Activated effector memory CD4-positive, alpha-beta T cell treated with anti-CD3 and anti-CD28 coated beads, Interleukin-2, amount 50 U/mL, for 16 hours (primary cell): ENCODE measurements at places on chromosomes 11 and 22.

GRCh38 chr11:23404225-23405160, 544.2 kb upstream of the CCDC179 start:
- DNase-seq: no peak

DNA sequence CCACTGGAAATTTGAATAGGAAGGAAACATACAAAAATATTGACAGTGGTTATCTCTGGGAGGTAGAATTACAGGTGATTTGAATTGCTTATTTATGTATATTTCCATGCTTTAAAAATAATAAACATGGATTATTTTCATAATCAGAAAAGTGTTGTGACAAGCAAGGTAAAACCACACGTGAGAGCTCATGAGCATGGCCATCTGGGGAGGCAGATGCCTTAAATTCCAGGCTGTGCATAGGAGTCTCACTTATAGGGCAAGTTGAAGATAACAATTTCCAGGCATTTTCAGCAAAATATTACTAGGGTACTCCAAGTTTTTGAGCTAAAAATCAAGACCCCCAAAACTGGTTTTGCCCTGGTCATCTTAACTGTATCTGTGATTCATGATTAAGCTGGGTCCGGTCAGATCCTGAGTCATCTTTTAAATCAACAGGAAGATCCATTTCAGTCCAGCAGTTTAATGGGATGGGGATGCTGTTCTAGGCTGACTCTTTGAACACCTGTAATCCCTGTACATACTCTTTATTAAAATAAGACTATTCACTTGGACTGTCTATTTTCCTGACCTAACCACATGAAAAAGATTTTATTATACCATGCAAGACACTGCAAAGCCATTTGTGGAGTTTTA, 115.8 kb upstream of the NARS2 start:
- DNase-seq: no peak

- no peak for DNase-seq
Observed at GRCh38 chr22:19843107-19843856, 11.4 kb downstream of the GNB1L start.

DNA sequence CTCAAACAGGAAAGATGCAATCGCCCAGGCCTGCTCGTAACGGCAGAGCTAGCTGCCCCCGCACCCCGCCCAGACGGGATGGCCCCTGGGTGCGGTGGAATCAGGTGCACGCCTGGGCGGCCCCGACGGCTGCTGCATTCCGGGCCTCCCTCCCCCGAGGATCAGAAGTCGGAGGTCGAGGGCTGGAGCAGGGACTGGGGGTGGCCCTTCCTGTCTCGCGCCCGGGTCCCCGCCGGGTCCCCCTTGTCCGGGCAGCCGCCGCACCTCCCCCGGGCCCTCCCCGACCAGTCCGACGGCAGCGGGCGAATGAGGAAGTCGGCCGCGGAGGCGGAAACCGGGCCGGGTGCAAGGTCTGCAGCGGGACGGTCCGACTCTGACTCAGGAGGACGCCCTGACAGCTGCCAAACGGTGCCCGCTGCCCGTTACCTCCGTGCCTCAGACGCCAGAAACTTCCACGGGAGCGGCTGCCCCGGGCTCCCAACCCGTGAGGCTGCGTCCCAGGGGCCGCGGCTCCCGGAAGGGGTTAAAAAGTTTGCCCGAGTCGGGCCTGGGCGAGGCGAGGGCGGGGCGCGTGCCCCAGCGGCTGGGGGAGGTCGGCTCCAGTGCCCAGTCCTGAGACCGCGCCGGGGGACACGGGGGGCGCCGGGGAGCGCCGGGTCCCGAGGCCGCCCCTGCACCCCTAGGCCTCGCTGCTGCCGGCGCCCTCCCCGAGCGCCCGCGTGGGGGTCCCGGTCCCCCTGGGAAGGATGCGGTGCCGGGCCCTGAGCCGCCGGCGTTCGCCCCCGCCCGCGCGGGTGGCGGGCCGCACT, 663 bp downstream of the MYH9 start:
- DNase-seq: peak; percentile 85

DNA sequence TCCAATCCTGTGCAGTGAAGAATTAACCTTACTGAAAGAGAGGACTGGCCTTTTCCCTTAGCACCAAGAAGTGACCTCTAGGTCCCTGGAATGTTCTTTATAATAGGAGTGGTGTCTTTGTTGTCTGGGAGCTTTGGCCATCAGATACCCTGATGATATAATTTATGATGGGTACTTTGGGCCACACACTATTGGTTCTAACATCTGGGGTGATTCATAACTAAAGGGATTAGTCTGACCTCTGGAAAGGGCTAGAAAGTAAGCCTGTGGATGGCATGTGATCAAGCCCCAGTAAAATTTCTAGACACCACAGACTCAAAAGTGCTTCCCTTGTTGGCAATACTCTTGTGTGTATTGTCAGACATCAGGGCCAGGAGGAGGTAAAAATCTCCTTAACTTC, 891.2 kb downstream of the KCNA4 start:
- DNase-seq: no peak

GRCh38 chr22:33832558-33833151, 87.6 kb downstream of the LARGE1 start:
- DNase-seq: no peak

- DNase-seq: no peak
Observed at GRCh38 chr11:132549561-132549960, 982.7 kb downstream of the OPCML start.

- DNase-seq: no peak
Observed at GRCh38 chr11:56932572-56933220, 56.0 kb upstream of the OR5AK2 start.
